ENCODE measurements at places on chromosomes 12 and 14. TPM values are rescaled to one million over a fixed set of nuclear protein-coding genes. Genes with fewer than 3 reads are reported as not detected.
A peak's percentile ranks its signal among the peaks of the same experiment; 100 is the strongest.

GRCh38 chr14:60485598-60486251 lies at the start of gene C14orf39:
C14orf39 (minus strand) TSS chr14:60486063; CDS start chr14:60485078, 985 bp downstream.
- DNase-seq: no peak

Gene TMEM121
- 4.0 TPM for total RNA-seq

GRCh38 chr12:107515446-107515958 lies 170.1 kb upstream of the PWP1 start:
- no peak for DNase-seq

Gene DLST
- 121 TPM for total RNA-seq

DNA sequence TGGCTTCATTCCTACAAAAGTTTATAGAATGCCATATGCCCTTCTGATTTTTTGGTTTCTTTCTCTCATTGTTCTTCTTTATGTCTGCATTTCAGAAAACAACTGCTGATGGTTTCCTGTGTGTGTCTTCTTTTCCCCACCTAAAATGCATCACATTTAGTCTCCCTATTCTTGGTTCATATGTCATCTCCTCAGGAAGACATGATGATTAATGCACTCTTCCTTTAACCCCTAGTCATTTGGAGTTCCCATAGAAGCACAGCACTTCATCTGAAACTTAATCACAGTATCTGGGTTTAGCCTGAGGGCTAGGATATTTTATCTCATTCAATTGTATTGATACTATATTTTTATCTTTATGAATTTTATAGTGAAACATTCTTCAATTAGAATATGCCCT lies 21.5 kb downstream of the GNPNAT1 start:
- DNase-seq: no peak

Gene TAS2R19
- total RNA-seq: 2.3 TPM

GRCh38 chr12:62123721-62124203 lies 136.4 kb upstream of the USP15 start:
- DNase-seq: peak; percentile 17

DNA sequence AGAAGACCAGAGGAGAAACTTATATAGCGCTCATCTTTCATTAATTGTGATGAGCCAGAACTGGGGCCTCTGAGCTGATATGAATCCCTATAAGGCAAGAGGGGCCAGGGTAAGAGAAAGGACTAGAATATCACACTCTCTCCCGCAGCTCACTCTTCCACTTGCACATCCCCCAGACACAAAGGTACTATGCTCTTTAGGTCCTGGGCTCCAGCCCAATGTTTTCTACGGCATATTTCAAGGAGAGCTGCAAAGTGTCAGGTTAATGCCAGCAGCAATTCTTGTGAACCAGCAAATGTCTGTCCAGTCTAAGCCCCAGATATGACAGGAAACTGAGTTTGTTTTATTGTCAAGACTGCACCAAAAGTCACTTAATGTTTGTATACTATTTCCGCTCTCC lies 29.4 kb downstream of the PPP2R5E start:
- DNase-seq: no peak

DNA sequence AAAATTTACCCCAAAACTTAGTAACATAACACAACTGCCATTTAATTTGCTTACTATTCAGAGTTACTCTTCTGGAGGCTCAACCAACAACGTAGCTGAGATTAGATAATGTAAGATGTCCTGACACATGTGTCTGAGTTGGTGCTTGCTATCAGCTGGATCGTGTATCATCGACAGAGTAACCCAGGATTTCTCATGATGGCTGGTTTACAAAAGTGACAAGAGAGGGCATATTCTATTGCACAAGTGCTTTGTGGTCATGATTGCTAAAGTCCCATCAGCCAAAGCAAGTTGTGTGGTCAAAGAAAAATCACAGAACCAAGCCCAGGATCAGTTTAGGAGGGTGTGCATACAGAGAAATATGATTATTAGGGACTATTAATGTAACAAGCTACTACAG lies 73.4 kb downstream of the CAPZA3 start:
- no peak for DNase-seq

GRCh38 chr12:80195074-80195726 lies 95.9 kb downstream of the OTOGL start:
- no peak for DNase-seq

DNA sequence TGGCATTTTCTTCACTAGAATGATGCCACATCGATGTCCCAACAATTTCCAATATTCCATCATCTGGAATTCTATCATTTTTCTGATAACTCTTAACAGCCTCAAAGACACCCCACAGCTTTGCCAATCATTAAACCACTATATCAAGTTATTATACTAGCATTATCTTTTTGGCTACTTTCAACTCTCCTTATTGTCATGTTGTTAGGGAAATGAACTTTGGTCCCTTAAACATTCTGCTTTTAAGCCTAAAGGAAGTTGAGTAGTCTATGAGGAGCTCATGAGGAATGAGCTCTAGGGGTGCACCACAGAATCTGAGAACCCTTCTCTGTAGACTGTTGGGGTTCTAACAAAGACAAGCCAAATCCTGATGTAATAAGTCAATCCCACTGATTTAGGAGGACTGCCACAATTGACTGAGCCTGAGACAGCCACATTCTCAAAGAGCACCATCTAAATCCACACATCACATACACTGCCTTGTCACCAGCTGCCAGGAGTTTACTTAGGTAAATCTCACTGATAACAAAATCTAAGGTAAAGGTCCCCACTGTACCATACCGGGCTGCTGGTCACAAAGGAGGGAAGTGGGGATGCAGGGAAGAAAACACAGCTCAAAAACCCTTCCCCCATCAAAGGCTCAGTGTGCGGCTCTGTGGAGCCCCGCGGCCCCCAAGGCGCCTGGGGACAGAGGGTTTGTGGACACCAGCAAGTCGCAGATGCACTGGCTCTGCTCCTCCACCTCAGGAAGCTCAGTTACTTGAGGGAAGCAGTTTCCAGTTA lies 58.2 kb downstream of the SETD3 start:
- peak; percentile 53 for DNase-seq

DNA sequence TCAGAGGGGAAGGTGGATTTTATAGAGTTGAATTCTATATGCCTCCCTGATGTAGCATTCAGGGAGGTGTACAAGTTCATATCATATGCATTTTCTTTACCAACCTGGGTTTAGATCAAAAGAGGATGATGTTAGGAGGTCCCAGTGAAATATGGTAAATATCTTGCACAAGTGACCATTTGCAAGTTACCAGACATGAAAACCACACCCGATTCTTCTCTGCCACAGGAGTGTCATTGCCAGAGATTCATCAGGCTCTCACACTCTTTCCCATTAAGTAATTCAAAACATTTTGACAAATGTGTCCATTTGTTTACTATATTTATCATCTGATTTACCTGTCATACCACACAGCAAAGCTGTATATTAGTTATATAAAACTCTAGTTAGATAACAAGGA lies 44.0 kb downstream of the VCPKMT start:
- no peak for DNase-seq

DNA sequence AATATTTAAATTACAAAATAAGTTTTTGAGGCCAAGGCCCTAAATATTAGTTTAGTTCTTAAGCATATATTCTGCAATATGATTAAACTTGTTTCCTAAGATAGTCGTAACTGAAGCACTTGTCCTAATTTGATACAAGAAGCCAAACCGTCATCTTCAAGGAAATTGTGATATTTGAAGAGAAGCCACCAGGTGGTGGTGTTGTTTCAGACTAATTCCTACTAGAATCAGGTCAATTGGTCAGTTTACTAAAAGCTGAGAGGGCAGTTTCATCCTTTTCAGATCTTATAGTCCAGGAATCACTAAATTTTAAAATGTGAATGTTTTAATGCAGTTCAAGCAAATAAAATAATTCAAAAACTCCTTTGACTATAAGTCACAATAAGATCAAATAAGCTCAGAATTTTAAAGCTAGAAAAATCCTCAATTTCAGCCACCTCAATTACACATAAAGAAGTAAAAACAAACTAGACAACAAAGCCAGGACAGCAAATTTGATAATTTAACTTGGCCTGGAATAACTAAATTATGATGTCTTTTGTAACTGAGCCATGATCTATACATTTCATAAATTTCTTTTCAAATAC lies 7.1 kb upstream of the ARL1 start:
- no peak for DNase-seq

DNA sequence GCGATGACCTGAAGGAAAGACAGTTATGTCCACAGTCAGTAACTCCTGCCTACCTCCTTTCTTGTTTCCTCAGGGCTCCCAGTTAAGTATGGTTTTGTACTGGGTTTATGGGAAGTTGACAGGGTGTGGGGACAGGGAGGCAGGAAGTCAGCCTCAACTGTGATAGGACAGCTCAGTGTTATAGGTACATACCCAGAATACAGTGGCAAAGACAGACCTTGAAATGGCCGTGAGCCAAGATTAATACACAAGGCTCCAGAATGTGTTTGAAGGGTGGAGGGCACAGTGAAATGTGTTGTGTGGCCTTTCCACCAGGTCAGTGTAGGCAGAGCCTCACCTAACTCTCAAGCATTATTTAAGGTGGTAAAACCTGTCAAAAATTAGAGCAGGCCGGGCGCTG lies 4.6 kb upstream of the BIN2 start:
- no peak for DNase-seq

DNA sequence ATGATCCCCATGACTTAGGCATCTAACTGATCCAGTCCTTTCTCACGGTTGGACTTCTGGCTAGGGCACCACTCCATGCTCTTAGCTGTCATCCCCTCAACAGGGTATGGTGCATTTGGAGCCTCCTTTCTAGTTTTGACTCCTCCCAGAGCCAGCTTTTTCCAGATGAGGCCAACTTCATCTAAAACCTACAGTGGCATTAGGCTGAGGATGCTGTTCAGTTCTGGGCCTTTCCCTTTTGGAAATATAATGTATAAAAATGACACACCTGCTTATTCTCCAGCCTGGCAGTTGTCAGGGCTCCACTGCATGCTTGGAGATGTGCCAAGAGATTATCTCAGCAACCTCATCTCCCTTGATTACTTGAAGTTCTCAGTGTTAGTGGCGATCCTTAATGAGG lies 239.7 kb downstream of the EMP1 start:
- DNase-seq: no peak

DNA sequence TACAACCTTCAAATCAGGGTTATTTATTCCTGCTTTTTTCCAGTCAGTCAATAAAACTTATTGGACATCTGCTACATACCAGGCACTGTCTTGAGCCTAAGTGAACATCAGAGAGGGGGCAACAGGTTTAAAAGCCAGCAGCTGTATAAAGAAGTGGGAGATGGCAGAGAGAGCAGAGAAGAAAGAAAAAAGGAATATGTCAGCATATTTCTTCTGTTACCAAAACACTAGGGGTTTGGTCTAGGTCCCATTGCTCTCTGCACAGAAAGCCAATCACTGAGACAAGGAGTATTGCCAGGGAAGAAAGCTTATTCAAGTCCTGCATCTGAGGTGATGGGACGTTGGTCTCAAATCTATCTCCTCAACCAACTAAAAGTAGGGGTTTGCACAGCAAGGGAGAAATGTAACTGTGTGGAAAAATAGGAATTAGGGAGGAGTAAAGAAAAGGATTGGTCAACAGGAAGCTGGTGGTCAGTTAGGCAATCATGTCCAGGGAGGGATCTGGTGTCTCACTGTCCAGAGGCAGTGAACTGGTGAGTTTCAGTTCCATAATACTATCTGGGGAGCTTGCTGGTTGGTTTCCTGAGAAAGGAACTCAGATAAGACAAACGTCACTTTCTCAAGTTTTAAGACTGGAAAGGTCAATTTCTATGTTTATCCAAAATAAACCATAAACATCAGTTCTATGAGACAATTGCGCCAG lies 107.5 kb downstream of the PHLDA1 start:
- DNase-seq: no peak

DNA sequence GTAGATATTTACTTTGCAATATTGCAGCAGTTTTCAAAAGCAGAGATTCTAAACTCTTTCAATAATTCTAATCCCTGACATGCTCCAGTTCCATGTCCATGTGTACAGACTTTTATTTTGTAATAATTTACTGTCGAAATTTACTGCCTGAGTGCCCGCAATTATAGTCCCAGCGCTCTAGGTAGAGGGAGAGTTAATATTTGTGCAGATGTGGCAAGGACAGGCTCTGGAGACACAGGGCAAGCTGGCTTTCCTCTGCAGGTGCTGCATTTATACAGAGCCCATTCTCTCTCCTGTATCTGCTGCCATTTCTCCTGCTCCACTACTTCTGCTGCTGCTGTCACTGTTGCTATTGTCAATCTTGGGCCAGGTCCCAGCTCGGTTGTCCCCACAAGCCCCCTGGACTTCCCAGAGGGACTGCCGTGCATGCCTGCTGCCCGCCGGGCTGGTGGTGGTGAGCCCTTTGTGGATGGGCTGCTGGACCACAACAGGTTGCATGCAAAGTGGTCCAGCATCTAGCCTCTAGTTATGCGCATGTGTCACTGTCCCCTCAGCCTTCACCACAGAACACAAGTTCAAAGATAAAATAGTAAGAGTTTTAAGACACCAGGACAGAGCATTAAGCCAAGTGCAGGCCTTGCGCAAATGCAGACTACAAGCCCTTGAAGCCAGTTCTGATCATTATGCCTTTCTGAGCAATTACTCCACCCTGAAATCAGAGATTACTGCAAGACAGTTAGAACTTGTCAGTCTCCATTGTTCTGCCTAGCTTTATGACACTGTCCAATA lies 40.8 kb upstream of the CSRP2 start:
- DNase-seq: no peak

Gene SOAT2
- not detected for total RNA-seq

GRCh38 chr14:66206554-66206953 lies 279.6 kb upstream of the CCDC196 start:
- no peak for DNase-seq

Gene TSPAN19
- not detected for total RNA-seq

Gene DCN
- total RNA-seq: 705 TPM

GRCh38 chr12:48901278-48901677 lies 24.0 kb downstream of the FKBP11 start:
- no peak for DNase-seq

- no peak for DNase-seq
Measured at GRCh38 chr12:110074089-110074488, 25.8 kb upstream of the C12orf76 start.

Gene KRT79
- not detected for total RNA-seq

DNA sequence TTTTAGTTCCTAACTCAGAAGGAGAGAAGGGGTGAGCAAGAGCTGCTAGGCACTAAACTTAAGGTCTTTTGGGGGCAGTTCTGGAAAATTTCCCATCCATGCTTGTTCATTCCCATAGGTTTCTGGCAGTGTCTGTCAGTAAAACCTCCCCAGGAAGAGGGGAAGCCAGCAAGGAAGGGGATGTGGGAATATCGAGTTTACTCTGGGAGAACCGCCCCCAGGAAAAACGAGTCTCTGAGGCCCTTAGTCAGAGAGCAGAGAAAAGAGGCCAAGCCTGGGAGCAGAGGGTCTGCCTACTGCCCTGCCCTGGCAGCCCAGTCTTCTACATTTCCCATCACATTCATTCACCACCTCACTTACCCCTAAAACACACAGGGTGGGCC lies 55.9 kb downstream of the TMCC3 start:
- no peak for DNase-seq

GRCh38 chr12:54270345-54270744 lies 9.6 kb downstream of the CBX5 start:
- no peak for DNase-seq

All from mucosa of descending colon (tissue), 3 donors.